ENCODE measurements at places on chromosomes 3 and 15.

DNA sequence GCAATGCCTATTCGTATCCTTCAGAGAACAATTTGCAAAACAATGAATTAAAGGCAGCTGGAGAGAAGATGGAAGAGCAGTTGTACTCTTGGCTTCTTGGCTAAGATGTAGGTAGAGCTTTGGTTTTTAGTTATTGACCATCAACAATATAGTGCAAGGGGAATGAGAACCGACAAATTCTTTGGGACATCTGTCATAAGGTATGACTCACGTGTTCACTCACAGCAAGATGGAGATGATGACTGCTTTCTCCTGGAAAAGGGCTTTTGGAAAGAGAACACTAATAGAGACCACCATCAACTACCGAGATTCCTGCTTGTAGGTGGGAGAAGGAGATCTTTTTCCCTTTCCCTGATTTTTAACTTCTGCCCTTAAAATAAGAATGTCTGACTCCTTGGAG lies 234.9 kb downstream of the NTRK3 start:
- no peak for DNase-seq

DNA sequence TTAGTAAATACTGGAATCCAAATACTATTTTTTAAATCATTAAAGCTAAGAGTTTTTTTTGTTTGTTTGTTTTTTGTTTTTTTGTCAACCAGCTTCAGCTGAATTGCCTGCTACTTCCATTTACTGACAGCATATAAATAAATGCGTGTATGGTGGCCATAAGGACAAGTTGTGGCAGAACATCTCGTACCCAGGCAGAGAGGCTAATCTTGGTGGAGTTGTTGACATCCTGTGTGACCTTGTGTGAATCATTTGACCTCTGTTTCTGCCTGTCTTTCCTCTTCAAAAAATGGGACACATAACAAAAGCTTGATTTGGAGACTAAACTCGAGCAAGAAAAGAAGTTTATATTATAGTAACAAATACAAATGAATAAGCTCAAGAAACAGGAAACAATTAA lies 734.2 kb downstream of the MCTP2 start:
- no peak for DNase-seq

DNA sequence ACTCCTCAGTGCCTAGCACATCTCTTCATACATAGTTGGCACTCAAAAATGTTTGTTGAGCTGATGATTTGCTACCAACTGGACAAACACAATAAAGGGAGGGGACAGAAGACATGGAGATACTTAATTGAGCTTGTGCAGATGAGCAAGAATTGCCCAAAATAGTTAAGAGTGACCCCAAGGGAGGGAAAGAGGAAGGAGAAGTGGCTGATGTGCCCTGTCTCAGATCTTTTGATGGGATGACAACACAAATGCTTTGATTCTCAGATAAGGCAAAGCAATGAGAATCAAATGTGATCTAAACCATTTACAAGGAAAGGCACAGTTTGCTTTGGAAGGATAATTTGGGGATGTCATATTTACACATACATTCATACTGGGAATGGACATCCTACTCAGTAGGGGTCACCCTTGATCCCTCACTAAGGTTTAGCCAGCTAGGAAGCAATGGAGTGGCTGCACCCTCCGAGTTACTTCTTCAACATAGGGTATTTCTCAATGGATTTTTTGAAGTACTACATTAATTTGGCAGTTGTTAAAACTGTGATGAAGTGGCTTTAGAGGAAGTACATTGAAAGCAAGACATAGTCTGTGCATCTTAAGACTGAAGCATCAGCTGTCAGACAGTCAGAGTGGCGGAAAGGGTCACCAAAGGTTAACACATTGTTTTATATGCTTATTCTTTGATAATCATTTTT lies 21.9 kb upstream of the SSR3 start:
- no peak for DNase-seq

DNA sequence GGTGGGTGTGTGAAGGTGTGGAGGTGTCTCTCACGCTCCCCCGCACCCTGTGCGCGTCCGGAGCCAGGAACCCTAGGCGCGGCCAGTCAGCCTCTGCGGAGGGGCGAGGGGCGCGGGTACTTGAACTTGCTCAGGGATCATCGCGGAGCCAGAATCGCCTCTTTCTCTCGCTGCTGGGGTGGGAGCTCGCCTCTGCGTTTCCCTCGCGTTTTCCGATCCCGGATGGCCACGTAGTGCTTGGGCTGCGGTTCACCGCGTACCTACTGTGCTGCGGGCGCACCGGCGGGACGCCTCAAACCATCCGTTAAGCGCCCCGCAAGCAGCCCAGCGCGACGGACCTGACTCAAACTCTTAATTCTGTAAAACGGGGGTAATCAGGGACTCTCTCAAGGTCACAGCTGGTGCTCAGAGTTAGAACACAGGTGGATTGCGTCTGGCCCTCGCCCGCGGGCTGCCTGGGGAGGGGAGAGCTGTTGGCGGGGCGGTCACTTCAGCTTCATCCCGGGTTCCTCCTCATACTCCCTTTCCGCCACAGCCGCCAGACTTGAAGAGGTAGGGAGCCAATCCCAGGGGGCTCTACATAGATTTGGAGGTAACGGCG lies 686 bp downstream of the MYRIP start:
- DNase-seq, result no peak

DNA sequence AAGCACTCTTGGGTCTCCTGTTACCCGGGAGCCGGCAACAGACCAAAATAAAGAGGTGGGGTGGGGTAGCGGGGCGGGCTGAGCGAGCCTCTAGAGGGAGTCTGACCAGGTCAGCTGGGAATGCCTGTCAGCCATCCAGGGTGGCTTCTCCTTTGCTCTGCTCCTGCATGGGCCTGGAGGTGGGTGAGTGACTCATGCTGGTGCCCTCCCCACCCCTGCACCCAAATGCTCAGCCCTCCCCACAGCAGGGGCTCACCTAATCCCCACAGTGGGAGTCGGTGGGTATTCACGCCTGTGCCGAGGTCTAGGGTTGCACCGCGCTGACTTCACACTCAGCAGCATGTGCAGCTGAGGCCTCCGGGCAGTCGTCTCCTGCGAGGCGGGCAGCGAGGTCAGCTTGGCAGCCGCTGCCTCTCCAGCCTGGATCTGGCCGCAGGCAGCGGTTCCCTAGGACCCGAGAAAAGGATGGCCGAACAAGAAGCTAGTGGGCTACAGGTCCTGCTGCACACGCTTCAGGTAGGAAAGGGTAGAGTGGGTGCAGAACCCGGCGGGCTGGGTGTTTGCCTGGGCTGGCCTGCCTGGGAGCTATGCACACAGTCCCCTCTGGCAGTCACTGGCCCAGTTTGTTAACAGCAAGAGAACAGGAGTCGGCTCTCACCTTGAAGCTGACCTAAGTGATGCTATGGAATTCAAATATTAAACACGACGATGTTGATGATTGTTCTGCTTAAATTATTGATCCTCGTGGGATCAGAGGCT lies at the start of gene AGBL1:
Gene AGBL1, plus strand, starts transcription at position 364 of the 759 bp plus-strand sequence.
- DNase-seq, result no peak

DNA sequence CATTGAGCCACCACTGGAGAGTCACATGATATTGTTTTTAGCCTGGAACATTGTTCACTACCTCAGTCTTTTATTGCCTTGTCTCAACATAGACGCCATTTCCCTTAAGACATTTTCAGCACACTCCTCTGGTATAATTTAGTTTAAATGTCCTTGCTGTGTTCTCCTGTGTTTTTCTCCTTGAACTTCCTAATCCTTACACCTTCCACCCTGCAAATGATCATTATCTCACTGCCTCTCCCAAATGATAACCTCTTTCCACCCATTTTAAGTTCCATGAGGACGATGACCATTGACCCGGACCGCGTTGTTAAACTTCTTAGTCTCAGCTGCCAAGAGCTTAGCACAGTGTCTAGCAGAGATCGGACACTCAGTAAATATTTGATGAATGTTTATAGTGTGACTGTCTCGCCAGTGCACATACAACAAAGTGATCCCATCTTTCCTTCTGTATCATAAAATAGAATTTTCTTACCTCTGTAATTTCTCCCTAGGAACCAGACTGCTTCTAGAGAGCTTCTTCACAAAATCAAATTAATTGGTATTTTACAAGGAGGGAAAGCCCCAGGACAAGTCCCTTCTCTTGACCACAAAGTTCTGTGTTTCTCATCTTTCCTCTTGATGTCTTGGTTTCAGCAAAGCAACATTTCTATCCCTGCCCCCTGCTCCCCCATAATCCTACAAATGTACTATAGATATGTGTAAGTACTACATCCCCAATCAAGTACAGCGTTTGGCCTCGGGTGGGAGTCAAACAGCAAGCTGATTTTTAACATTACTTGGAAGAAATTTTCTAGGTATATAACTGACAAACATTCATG lies 429.6 kb downstream of the LPP start:
- DNase-seq, result no peak

DNA sequence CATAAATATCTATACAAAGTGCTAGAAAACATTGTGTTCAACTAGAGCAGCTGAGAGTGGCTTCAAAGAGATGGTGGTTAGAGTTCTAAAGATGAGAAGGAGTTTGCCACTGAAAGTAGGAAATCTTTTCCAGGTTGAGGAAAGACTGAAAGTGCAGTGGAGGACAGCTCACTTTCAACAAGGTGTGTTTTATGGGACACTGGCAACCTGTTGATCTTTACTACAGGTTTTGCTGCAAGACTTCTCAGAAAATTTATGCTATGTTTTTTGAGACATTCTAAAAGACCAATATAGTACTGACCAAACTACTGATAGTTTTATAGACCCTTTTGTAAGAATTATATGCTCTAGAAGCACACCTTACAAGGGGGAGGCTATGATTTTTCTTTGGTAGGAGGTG lies 3.8 kb downstream of the CHRNA7 start:
- no peak for DNase-seq

DNA sequence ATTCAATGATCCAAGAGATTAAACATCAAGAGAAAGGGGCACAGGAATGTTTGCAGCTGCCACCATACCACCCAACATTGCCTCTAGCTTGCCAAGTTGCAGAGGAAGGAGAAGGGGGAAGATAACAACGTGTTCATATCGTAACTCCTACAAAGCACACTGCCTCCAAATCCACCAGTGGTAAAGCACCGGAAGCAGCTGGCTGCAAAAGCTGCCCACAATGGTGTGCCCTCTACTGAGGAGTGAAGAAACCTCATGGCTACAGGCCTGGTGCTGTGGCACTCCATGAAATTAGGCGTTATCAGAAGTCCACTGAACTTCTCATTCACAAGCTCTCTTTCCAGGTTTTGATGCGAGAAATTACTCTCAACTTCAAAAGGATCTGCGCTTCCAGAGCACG lies 263.9 kb upstream of the STT3B start:
- DNase-seq, result no peak

- no peak for DNase-seq
Measured at GRCh38 chr3:10981961-10982360, 10.6 kb upstream of the SLC6A1 start.

GRCh38 chr15:73686781-73687256 lies 2.6 kb downstream of the CD276 start:
- no peak for DNase-seq

DNA sequence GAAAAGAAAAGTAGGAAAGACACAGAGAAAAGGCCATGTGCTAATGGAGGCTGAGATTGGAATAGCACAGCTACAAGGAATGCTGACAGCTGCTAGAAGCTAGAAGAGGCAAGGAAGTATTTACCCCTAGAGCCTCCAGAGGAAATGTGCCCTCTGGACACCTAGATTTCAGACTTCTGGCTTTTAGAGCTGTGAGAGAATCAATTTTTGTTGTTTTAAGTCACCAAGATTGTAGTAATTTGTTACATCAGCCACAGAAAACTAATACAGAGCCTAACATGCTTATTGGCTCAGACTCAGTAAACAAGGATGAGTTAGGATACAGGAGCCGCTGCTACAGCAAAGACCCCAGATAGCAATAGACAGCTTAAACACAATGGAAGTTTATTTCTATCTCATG lies 33.1 kb upstream of the GLCE start:
- DNase-seq, result no peak
